Activated CD4-positive, CD25-positive, alpha-beta regulatory T cell treated with anti-CD3 and anti-CD28 coated beads, Interleukin-2, amount 50 U/mL, for 24 hours (primary cell): ENCODE measurements at places on chromosomes 3 and 15.

- ATAC-seq = no peak
These were observed 331.5 kb upstream of the CFAP20DC start for GRCh38 chr3:59381282-59381681.

- no peak for ATAC-seq
These were observed 181.0 kb downstream of the VPS13C start for GRCh38 chr15:61879219-61879618.

GRCh38 chr15:80785811-80786354, 6.7 kb downstream of the CEMIP start:
- ATAC-seq = no peak

DNA sequence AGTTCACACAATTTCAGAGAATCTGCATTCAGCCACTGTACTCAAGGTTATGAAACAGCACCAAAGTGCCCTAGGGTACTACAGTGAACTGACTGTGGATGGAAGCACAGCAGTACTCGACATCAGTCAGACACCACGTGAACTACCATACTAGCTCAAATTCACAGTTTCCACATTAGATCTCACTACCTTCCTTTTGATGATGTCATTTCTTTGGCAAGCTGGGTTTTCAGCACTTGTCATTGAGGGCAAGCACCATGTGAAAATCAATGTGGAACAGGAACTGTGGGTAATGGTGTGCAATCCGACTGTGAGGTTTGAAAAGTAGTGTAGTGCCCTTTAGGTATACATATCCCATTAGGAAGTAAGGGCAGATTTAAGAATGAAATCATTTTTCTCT, 110.5 kb upstream of the BFSP2 start:
- ATAC-seq = no peak

- ATAC-seq = no peak
These were observed 232.9 kb downstream of the TJP1 start for GRCh38 chr15:29589416-29589815.

GRCh38 chr3:171066206-171066605, 39.7 kb upstream of the SLC2A2 start:
- ATAC-seq = no peak

GRCh38 chr15:68784206-68784605, 36.5 kb downstream of the ANP32A start:
- no peak for ATAC-seq

DNA sequence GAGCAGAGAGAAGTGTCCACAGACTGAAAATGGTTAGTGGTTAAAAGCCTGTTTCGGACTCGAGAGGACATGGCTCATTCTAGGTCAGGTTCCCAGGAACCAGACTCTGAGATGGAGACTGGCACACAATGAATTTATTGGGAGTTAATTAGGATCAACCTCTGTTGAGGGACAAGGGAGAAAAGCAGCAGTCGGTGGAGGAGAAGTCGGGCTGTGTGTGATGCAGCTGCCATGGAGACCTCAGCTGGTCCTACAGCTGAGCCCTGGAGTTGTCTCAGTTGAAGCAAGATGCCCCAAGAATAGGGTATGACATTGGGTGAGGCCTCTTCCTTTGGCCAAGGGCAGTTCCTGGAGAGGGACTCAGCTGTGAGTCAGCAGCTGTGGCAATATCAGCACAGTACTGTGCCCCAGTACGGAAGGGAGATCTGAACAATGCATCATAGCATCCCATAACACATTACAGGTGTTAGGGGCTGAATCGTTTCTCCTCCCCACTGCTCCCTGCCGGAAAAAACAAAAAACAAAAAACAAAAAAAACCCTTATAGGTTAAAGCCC, 105.4 kb downstream of the ABHD5 start:
- ATAC-seq = no peak

GRCh38 chr15:28915041-28915810, 29.5 kb downstream of the APBA2 start:
- ATAC-seq = no peak

- no peak for ATAC-seq
These were observed 34.6 kb upstream of the SCAANT1 start for GRCh38 chr3:63946753-63947152.
